ENCODE measurements at places on chromosomes 6 and 20. TPM values are rescaled to one million over a fixed set of nuclear protein-coding genes. Genes with fewer than 3 reads are reported as not detected.

DNA sequence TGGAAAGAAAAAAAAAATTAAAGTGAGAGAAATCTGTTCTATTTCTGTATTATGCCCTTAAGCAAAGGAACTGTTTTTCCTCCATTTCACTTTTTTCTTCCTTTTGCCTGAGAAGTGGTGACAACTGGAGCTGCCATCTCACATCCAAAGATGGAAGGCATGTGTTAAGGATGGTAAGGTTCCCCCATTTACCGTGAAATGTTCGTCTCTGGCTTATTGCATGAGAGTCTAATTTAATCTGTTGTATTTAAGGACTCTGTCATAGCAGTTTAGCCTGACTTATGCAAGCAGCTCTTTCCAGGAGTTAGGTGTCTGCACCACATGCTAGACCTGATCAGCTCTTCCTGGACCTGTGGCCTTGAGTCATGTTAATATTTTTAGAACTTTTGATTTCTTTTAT lies 389.5 kb upstream of the MAP3K7 start:
- no peak for DNase-seq

DNA sequence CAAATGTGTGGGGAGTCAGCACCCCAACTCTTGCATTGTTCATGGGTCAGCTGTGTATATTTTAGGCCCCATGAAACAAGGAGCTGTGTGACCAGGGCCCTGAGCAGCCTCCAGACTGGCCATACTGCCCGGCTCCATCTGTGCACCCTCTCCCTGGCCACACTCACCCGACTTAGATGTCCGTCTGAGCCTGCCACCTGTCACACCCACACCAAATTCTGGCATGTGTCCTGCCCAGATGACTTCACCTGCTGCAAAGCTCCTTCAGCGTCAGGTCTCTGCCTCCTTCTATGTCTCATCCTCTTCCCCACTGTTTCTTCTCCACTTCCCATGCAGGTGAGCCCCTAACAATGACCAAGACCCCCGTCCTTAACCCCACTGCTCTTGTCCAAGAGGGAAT lies 88.1 kb upstream of the THBS2 start:
- no peak for DNase-seq

The CCN5 gene
- 7.5 TPM for total RNA-seq

- no peak for DNase-seq
Measured at GRCh38 chr6:45206793-45207492, 121.2 kb upstream of the RUNX2 start.
